ENCODE measurements at places on chromosomes 3 and 15.
A peak's percentile ranks its signal among the peaks of the same experiment; 100 is the strongest.

DNA sequence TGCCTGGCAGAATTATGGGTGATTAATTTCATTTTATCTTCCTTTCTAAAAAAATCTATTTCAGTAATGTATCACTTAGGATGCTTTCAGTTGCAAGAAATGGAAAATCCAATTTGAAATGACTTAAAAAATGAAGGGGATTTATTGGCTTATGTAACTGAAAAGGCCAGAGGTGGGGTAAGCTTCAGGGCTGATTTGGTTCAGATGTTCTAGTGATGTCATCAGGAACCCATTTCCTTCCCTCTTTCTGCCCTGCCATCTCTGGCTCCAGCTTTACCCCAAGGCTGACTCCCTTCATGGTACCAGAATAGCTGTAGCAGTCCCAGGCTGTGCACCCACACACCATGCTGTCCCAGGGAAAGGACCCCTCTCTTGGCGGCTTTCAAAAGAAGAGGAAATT is 18.5 kb upstream of the REC114 start:
- DNase-seq = no peak

- peak; percentile 60 for DNase-seq
These were observed 32.8 kb downstream of the LOXL1 start for GRCh38 chr15:73959012-73959581.

DNA sequence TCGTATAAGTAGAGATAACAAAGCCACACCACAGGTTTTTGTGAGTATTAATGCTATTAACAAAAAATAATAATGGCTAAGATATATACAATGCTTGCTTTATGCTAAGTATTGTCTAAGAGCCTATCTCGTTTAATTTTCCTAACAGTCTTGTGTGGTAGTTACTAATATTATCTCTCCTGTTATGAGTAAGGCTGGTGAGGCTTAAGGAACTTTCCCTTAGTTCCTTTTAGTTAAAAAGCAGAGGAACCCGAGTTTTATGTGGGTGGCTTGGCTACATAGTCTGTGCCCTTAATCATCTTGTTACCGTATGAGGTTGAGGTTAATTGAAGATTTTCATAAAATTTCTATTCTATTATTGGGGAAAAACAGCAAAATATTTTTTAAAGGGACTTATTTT is 218.4 kb downstream of the SOX2 start:
- no peak for DNase-seq

DNA sequence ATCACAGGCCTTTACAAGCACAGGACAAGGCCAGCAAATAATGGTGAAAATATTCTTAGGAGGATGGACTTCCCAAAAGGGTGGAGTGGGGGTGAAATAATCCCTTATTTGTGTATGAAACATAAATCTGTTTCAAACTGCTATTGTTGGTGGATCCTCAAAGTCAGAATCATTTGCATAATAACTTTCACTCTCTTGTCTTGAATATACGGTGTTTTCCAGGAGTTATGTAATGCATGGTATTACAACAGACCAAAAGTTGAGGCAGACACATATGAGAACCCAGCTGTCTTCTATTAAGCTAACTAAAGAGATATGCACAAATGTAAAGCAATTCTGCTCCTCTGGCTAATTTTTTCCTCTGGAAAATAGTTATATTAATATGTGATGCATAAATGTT is 57.7 kb downstream of the PRTG start:
- DNase-seq = no peak

DNA sequence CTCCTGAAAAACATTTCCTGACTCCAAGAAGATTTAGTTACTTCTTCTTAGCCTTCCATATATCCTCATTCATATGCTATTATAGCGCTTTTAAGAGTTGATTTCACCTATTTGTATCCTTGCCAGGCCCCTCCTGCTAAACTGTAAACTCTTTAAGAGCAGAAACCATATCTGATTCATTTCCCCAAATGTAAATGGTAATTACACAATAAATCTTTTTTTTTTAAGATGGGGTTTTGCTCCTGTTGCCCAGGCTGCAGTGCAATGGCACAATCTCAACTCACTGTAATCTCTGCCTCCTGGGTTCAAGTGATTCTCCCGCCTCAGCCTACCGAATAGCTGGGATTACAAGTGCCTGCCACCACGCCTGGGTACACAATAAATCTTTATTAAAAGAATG is 4.5 kb downstream of the DLEC1 start:
- no peak for DNase-seq

DNA sequence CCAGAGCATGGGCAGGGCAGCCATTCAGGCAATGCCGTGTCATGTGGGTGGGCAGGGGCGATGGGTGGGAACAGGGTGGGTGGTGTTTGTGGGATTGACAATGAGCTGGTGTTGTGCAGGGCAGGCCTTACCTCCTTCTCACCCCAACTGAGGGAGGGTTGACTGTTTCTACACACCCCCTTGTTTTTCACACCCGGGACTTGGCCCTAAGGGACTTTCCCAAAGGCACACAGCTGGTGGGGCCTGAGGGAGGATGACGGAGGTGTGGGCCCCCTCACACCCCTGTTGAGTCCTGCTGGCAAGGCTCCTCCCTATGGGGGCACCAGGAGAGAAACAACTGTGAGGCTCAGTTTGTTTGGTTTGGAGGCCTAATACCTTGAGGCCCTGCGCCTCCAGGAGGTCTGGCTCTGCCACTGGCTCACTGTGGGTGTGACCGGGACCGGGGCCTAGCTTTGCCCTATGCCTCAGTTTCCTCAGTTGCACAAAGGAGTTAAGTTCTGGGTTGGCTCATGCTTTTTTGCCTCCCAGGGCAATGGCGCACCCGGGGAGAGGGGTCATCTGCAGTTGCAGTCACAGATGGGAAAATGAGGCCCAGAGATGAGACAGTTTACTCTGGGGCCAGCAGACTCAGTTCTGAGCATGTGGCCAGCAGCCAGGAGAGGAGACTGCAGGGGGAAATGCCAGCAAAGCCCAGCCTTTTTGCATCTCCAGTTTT is 5.1 kb upstream of the DNAH1 start:
- DNase-seq = peak; percentile 51

DNA sequence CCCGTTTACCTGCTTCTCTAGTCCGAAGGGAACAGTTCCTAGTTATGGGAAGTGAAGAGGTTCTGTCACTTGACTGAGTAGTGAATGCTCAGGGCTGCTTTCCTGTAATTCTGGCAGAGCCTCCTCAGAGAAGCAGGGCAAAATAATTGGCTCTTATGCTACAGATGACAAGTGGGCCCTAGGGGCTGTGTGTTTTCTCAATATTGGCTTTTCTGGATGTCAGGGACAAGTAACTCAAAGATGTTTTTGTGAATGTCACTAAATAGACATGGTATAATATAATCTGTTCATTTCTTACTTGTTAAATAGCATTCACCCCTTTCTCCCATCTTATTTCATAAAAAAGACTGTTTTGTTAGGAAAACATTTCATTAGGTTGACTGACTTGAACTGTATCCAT is 40.1 kb downstream of the SGO1 start:
- no peak for DNase-seq

GRCh38 chr15:40313531-40314398 is 6.0 kb upstream of the PLCB2 start:
- DNase-seq = no peak

DNA sequence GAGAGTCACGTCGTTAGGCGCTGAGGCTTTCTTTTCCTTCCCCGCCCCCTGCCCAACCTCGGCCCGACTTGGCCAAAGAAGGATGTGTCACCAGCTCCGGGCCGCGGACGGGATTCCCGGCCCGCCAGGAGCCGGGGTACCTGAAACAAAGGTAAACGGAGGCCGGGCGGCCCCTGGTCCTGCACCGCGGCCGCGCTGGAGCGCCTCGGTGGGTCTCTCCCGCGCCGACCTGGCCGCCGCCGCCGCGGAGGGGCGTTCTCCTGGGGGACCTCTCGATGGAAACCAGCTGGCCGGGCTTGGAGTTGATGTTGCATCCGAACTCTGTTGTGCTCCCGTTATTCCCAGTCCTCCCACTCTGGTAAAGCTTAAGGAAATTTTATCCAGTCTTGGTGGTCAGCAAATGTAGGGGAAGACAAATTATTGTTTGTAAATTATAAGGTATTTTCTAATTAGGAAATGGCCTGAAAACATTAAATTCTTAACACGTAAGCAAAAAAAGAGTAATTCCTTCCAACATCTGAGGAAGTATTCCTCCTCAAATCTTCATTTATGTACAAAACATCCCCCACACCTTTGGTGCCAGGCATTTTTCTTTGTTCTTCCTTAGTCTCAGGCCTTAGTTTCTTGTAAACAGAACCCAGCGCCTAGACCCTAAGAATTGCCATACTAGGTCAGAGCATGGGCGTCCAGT is 888 bp downstream of the PPP2R3A start:
- no peak for DNase-seq

Measured in activated CD4-positive, alpha-beta T cell treated with anti-CD3 and anti-CD28 coated beads, Interleukin-2, amount 50 U/mL, for 16 hours (primary cell).